GM23338 (cell line): ENCODE measurements at places on chromosomes 1 and 21. TPM values are rescaled to one million over a fixed set of nuclear protein-coding genes. Genes with fewer than 3 reads are reported as not detected.

PEX19 gene
- total RNA-seq = 56.7 and 84.9 TPM in 2 replicates

- DNase-seq = peak; percentile 65
- H3K4me3 ChIP-seq = no peak overlapping the region
- no peak overlapping the region for H3K27ac ChIP-seq
- no peaks in the 10 kb centered on the region; the same call in 1 of the 2 replicates for H3K4me1 ChIP-seq
These were observed 541.4 kb upstream of the B3GALT2 start for GRCh38 chr1:193727850-193728249.

S100A7A gene
- total RNA-seq = not detected in 2 replicates

COP1 gene
- 54.9 and 57.1 TPM in 2 replicates for total RNA-seq

CFHR1 gene
- not detected in 2 replicates for total RNA-seq

- H3K36me3 ChIP-seq = no peaks in the 10 kb centered on the region
- no peaks in the 10 kb centered on the region for H3K27me3 ChIP-seq
- no peaks in the 10 kb centered on the region for H3K4me1 ChIP-seq
- no peak overlapping the region for H3K4me3 ChIP-seq
- H3K27ac ChIP-seq = no peak overlapping the region
These were observed 104.7 kb downstream of the SPATA46 start for GRCh38 chr1:162271972-162272371.

SEC16B gene
- 0.70 and 1.2 TPM in 2 replicates for total RNA-seq
